Right atrium auricular region (tissue), 2 donors: ENCODE measurements at places on chromosomes 7 and 10. TPM values are rescaled to one million over a fixed set of nuclear protein-coding genes. Genes with fewer than 3 reads are reported as not detected.
A peak's percentile ranks its signal among the peaks of the same experiment; 100 is the strongest.

CPEB3 gene
- total RNA-seq, result 11.4 TPM

MOGAT3 gene
- not detected for total RNA-seq

FEZF1 gene
- not detected for total RNA-seq

XRCC2 gene
- total RNA-seq, result 0.20 TPM

AGBL3 gene
- 0.67 TPM for total RNA-seq

CYP3A7 gene
- total RNA-seq, result 0.82 TPM

TSPAN13 gene
- 9.7 TPM for total RNA-seq

HABP2 gene
- total RNA-seq, result not detected

MRC1 gene
- 26.0 TPM for total RNA-seq

GRCh38 chr7:2553108-2553507, 2.2 kb downstream of the BRAT1 start:
- H3K4me1 ChIP-seq, result peaks cover 26% of the 10 kb centered on the region
- no peaks in the 10 kb centered on the region for H3K27me3 ChIP-seq
- no peak overlapping the region for H3K27ac ChIP-seq
- no peak overlapping the region for H3K4me3 ChIP-seq
- H3K36me3 ChIP-seq, result peaks cover 7% of the 10 kb centered on the region

DNA sequence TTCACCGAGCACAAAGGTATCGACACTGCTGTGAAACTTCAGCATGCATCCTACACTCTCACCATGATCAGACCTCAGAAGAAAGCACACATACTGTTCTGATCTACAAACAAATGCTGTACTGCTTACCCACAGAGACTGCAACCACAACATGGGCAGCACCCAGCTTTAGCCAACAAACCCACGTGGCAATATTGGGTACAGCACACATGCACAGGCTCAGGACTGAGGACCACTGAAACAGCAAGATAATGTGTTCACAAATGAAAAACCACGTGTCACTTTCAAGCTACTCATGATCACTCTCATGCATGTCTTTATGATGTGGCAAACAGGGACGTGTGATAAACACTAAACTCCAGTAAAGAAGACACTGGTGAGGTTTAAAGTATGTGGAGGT, 119.3 kb upstream of the PTN start:
- no peak for DNase-seq
- no peaks in the 10 kb centered on the region for H3K36me3 ChIP-seq
- no peaks in the 10 kb centered on the region for H3K4me1 ChIP-seq
- no peak overlapping the region for H3K27ac ChIP-seq
- no peak overlapping the region for H3K4me3 ChIP-seq

DNA sequence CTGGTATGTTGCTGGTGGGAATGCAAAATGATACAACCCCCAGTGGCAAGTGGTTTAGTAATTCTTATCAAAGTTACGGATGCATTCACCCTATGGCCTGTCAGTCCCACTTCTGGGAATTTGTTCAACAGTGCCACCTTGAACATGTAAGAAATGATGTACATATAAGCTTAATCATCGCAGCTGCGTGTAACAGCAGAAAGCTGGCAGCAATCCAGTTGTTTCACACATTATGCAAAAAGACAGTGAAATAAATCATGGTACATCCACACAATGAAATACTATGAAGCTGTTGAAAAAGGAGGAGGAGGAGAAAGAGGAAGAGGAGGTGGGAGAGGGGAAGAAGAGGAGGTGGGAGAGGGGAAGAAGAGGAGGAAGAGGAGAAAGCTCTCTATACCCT, 76.2 kb upstream of the MYL10 start:
- no peaks in the 10 kb centered on the region for H3K27me3 ChIP-seq
- H3K36me3 ChIP-seq, result no peaks in the 10 kb centered on the region
- no peak overlapping the region for H3K4me3 ChIP-seq
- no peaks in the 10 kb centered on the region for H3K4me1 ChIP-seq
- no peak overlapping the region for H3K27ac ChIP-seq

DNA sequence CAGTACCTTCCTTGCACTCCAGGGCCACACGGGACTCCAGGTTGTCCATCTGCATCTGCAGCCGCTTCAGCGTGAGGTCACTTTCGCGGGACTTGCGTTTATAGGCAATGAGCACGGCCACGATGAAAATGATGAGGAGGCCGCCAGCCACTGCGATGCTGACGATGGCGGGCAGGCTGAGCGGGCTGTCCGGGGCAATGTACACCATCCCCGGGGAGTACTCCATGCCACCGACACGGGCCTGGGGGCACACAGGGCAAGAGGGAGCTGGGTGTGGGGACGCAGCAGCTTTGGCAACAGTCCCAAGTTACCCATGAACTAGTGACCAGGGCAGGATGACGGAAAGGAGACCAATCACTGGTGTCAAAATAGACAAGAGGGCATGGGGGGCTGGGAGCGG, 396.6 kb downstream of the PLXNA4 start:
- H3K27me3 ChIP-seq, result no peaks in the 10 kb centered on the region
- H3K4me1 ChIP-seq, result no peaks in the 10 kb centered on the region
- no peak overlapping the region for H3K27ac ChIP-seq
- peaks cover under 1% of the 10 kb centered on the region for H3K36me3 ChIP-seq
- DNase-seq, result no peak
- no peak overlapping the region for H3K4me3 ChIP-seq

DNA sequence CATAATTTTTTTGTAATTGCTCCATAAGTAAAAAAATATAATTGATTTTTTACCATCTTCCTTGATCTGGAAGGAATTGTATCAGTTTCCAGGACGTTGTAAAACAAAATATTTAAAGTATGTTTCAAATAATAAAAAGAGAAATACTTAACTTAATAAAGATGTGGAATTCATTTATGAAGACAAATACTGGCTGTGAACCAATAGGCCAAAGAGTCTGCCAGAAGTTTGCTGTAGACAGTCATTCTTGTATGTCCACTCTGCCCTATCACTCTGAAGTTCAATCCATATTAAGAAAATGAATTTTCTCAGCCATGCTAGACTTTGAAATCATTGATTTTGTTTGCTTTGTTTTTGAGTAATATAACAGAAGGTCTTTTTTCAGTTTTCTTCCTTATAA, 256.4 kb downstream of the TRIL start:
- H3K27ac ChIP-seq, result no peak overlapping the region
- H3K4me1 ChIP-seq, result peaks cover 43% of the 10 kb centered on the region
- H3K36me3 ChIP-seq, result no peaks in the 10 kb centered on the region

GRCh38 chr7:152130658-152131590, 105.5 kb downstream of the GALNT11 start:
- H3K36me3 ChIP-seq, result peaks cover 27% of the 10 kb centered on the region
- H3K27me3 ChIP-seq, result no peaks in the 10 kb centered on the region
- H3K4me1 ChIP-seq, result peaks cover 3% of the 10 kb centered on the region
- no peak overlapping the region for H3K27ac ChIP-seq
- H3K4me3 ChIP-seq, result no peak overlapping the region

GRCh38 chr7:134375206-134375605, 58.5 kb upstream of the SLC35B4 start:
- H3K36me3 ChIP-seq, result no peaks in the 10 kb centered on the region
- H3K4me3 ChIP-seq, result no peak overlapping the region
- H3K27me3 ChIP-seq, result no peaks in the 10 kb centered on the region
- no peaks in the 10 kb centered on the region for H3K4me1 ChIP-seq
- H3K27ac ChIP-seq, result no peak overlapping the region

DNA sequence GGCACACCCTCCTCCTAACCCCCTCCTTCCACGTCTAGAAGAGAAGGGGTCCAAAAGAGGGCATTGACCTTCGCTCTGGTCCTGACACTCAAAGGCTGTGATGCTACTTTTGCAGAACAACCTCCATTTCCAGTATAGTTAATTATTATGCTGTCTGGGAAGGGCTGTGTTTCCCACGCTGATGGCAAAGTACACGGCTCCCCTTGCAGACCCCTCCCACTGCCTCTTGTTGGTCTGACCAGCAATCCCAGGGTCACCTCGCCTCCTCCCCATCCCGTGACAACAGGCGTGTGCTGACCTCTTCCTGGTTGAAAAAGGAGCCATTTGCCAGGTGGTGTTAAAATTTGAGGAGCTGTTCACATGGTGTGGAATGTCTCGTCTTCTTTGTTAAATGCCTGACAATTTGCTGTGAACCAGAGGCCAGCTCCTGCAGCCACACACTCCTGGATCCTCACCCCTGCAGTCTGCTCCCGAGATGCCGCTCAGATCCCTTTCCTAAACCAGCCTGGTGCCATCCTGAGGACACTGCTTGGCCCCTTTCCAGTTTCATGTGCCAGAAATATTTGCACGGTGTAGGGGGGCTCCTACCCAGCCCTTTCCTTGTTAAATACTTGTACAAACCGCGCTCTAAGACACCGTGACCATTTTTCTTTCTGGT, 321.7 kb downstream of the WDR37 start:
- no peaks in the 10 kb centered on the region for H3K36me3 ChIP-seq
- no peak overlapping the region for H3K27ac ChIP-seq
- H3K4me3 ChIP-seq, result no peak overlapping the region
- no peaks in the 10 kb centered on the region for H3K27me3 ChIP-seq

GRCh38 chr10:125961743-125962142, 65.4 kb downstream of the FANK1 start:
- no peaks in the 10 kb centered on the region for H3K27me3 ChIP-seq
- H3K4me3 ChIP-seq, result no peak overlapping the region
- no peak for DNase-seq
- no peak overlapping the region for H3K27ac ChIP-seq
- no peaks in the 10 kb centered on the region for H3K36me3 ChIP-seq

DNA sequence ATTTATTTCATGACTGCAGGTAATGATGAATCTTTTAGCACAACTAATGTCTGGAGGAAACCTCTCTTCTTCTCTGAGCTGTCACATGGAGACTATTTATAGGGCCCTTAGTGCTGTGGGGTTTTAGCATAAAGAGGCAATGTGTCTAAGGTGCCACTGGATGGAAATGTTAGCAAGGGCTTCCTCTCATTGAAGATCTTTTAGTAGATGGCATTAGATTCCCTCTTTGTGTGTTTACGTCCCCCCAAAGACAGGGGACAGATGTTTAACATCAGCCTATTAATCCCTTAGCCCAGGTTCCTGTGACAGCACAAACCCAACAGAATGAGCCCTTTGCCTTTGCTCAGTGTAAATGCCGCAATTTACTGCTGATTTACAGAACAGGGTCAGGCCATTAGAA, 208.6 kb downstream of the SKAP2 start:
- H3K4me1 ChIP-seq, result no peaks in the 10 kb centered on the region
- H3K27me3 ChIP-seq, result no peaks in the 10 kb centered on the region
- no peak for DNase-seq
- H3K36me3 ChIP-seq, result no peaks in the 10 kb centered on the region

- no peak for DNase-seq
- H3K27me3 ChIP-seq, result no peaks in the 10 kb centered on the region
- no peak overlapping the region for H3K4me3 ChIP-seq
- no peak overlapping the region for H3K27ac ChIP-seq
- peaks cover 5% of the 10 kb centered on the region for H3K4me1 ChIP-seq
- no peaks in the 10 kb centered on the region for H3K36me3 ChIP-seq
Observed at GRCh38 chr10:59073456-59074053, 102.9 kb upstream of the PHYHIPL start.

DNA sequence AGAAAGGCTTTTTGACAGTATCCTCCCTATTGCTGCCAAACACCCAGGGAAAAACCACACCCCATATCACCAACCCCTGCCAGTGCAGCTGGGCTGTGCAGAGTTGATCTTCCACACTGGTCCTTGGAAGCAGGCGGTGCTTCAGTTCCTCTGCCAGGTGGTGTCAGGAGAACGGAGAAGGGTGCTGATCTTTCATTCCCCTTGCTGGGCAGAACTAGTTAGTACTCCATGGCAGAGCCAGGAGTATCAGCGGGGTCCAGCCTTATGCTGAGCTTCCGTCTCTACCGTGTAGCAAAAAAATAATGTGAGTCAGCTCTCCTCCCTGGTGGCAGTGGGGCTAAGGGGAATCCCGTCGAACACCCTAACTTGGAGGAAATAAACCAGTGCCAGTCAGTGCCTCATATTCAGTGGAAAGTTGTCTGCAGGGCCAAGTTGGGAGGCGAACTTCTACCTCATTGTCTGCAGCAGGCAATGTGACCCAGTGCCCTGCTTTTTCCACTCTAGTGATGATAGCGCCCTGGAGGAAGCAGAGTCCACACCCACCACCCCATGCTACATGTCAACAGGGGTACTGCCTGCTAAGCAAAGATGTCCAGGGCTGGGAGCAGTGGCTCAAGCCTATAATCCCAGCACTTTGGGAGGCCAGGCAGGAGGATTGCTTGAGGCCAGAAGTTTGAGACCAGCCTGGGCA, 175.4 kb downstream of the AUTS2 start:
- H3K36me3 ChIP-seq, result no peaks in the 10 kb centered on the region
- DNase-seq, result peak; percentile 61
- H3K4me3 ChIP-seq, result no peak overlapping the region
- H3K4me1 ChIP-seq, result peaks cover 15% of the 10 kb centered on the region
- H3K27me3 ChIP-seq, result no peaks in the 10 kb centered on the region

DNA sequence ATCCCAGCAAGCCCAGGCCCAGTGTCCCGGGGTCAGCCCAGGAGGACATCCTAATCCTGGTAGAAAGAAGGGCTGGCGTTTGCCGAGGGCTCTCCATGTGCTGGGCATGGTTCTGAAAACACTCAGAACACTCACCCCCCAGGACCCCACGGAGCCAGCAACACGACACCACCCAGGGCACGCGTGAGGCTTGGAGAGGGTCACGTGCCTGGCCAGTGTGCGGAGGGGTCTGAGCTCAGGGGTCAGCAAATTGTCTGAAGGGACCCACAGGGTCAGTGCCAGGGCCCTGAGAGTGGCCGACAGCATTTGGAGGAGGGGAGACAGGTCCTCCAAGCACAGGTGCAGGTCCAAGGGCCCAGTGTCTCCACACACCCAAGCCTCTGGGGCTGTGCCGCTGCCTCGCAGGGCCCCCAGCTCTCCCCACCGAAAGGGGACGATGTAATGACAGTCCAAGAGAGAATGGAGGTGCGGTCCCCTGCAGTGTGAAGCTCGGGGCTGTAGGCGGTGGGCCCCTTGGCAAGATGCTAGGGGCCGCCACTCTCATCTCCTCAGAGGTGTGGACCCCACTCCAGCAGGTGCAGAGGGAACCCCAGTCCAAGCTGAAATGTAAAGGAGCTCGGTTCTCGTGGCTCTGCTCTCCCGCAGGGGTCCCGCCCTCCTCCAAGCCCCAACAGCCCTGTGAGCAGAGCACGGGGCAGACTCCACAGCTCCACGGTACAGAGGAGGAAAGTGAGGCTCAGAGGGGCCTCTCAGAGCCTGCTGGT, 7.8 kb downstream of the FOXL3 start:
- no peak for DNase-seq
- no peaks in the 10 kb centered on the region for H3K27me3 ChIP-seq
- H3K36me3 ChIP-seq, result no peaks in the 10 kb centered on the region
- no peak overlapping the region for H3K27ac ChIP-seq

DNA sequence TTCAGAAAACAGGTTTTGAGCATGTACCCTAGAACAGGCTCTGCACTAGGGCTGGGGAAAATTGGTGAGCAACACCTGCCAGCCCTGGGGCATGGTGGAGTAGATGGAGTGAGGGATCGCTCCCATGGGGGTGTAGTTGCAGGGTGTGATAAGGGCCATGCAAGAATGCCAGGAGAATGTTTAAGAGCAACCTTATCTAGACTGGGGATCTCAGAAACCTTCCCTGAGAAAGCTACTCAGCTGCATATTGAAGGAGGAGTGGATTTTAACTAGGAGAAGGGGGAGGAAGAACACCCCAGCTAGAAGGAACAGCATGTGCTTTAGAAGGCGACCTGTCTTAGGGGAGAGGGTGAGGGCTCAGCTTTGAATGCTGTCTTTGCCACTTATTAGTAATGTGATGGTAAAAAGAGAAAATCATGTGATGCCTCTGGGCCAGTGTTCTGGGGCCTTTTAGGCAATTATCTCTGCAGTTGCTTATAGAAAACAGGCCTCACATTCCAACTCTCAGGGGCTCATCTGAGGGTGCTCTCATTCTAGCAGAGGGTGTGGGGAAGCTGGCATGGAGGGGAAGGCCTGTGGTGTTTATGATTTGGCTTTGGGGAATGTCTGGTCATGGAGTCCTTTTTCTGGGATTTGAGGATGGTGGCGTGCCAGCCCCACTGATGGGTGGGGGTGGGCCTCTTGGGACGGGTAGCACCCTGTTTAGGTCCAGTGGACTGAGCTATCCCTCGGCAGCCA, 225.4 kb downstream of the BMPER start:
- DNase-seq, result no peak
- H3K27ac ChIP-seq, result no peak overlapping the region
- H3K27me3 ChIP-seq, result no peaks in the 10 kb centered on the region
- H3K4me3 ChIP-seq, result no peak overlapping the region
- no peaks in the 10 kb centered on the region for H3K4me1 ChIP-seq
